ENCODE measurements at places on chromosomes 6 and 20.

DNA sequence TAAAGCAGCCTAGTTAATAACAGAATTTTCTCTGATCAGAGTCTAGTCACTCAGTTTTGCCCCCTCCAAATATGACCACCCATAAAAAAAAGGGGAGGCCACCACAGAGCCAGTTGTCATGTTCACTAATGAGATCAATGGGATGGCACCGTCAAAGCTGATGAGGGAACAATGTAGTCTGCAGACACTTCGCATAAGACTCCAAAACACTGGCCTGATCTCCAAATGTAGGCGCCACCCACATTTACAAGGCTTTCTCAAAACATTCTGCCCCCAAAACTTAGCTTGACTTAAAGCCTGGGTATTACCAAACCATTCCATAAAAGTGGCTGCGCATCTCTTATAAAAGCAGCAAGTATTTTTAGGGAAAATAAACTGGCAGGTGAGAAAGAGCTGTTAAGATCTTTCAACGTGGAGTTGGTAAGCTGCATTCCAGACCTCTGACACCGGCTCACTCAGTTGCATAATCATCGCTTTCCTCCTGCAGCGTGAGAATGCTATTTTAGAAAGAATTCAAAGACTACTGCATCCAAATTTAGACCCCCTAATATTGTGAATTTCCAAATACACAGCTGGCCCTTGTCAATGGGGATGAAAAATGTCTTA lies 59.3 kb downstream of the TBC1D7 start:
- no peak overlapping the region for H3K4me3 ChIP-seq
- H3K27me3 ChIP-seq, result no peaks in the 10 kb centered on the region

GRCh38 chr6:11423072-11423471 lies 114.5 kb upstream of the TMEM170B start:
- no peak for DNase-seq
- no peaks in the 10 kb centered on the region for H3K36me3 ChIP-seq
- no peak overlapping the region for H3K27ac ChIP-seq
- peaks cover 45% of the 10 kb centered on the region for H3K4me1 ChIP-seq
- no peaks in the 10 kb centered on the region for H3K27me3 ChIP-seq

GRCh38 chr20:33415948-33416347 lies 14.6 kb upstream of the CDK5RAP1 start:
- no peak overlapping the region for H3K4me3 ChIP-seq
- no peak for DNase-seq
- peaks cover 5% of the 10 kb centered on the region for H3K4me1 ChIP-seq
- peaks cover 22% of the 10 kb centered on the region for H3K36me3 ChIP-seq

DNA sequence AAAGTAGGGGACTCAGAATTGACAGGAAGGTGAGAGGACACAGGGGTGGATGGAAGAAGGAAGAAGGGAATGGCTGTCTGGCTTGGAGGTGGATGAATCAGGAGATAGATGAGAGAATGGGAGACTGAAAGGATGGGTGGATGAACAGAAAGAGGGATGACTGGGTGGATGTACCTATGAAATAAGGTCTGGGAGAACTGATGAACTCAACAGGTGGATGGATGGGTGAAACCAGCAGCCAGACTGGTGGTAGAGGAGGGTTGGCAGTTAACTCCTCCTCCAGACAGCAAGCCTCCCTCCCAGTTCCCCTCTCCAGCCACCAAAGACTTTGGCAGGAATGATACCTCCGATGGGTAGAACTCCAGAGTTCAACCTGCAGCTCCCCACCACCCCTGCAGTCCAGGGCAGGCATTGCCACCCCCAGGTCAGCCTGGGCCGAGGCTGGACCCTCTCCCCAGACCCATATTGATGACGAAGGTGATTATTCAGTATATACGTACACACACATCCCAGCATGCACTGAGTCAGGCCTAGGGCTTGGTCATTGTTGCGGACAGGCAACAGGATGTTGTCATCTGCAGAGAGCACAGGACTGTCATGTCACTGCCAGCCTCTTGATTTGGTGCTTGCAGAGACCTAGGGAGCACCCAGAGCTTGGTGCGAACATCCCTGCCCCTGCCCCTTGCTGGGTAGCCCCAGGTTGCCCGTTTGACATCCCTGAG lies 2.0 kb downstream of the SUN5 start:
- DNase-seq, result no peak
- H3K27me3 ChIP-seq, result peaks cover 30% of the 10 kb centered on the region
- no peak overlapping the region for H3K27ac ChIP-seq
- no peaks in the 10 kb centered on the region for H3K4me1 ChIP-seq
- no peak overlapping the region for H3K4me3 ChIP-seq

- H3K4me3 ChIP-seq, result no peak overlapping the region
- H3K36me3 ChIP-seq, result no peaks in the 10 kb centered on the region
- no peak overlapping the region for H3K27ac ChIP-seq
- H3K4me1 ChIP-seq, result peaks cover 9% of the 10 kb centered on the region
Measured at GRCh38 chr6:6753301-6753700, 164.8 kb downstream of the LY86 start.

- H3K4me3 ChIP-seq, result no peak overlapping the region
- no peaks in the 10 kb centered on the region for H3K36me3 ChIP-seq
- no peak for DNase-seq
- H3K27ac ChIP-seq, result no peak overlapping the region
Measured at GRCh38 chr6:107942142-107942541, 15.9 kb downstream of the SEC63 start.

DNA sequence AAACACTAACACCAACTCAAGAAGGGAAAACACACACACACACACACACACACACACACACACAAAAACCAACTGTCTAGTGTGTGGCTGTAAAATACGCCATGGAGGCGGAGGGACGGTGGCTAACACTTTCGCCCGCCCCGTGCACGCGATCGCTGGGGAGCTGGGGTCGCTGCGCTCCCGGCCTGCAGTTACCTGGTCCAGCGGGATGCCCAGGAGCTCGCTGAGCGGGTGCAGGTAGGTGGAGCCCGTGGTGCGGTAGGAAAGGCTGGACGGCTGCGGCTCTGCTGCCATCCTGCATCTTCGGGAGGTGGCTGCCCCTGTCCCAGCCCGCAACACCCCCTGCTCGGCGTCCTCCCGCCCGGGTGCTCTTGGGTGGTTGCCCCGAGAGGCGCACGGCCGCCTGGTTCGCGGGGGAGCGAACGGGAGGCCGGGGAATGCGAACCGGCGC lies 303 bp downstream of the MBOAT1 start:
- H3K4me1 ChIP-seq, result peaks cover 19% of the 10 kb centered on the region
- peak overlapping the region; percentile 73 for H3K4me3 ChIP-seq
- DNase-seq, result no peak
- no peaks in the 10 kb centered on the region for H3K36me3 ChIP-seq
- H3K27me3 ChIP-seq, result no peaks in the 10 kb centered on the region

DNA sequence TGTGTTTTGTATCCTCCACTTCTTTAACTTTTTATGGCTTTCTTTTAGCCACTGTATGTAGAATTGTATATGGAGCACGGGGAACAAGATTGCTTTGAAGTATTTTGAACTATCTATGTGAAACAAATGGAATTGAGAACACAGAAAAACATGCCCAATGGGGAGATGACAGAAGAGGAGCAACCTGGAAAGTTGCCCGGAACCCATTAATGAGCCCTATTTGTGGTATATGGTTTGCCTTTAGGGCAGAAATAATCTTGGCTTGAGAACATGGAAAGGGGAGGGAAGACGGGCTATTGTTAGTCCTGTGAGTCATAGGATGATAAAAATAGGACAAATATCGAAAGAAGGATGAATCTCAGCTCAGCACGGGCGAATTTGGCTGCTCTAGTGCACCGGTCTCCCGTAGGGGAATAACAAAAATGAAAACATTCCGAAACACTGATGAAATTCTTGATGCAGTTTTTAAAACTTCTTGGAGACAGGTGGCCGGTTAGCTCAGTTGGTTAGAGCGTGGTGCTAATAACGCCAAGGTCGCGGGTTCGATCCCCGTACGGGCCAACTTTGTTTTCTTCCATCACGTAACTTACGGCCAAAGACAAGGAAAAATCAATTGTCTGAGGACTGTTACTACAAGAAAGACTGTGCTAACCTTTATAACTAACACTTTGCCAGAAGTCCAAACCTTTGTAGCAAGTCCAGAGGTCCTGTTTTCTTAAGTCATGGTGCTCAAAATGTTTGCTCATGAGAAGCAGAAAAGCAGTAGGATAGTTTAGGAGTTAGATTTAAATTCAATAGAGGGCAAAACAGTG lies 15.7 kb downstream of the HMGN4 start:
- H3K36me3 ChIP-seq, result no peaks in the 10 kb centered on the region
- no peak overlapping the region for H3K4me3 ChIP-seq
- H3K4me1 ChIP-seq, result peaks cover 32% of the 10 kb centered on the region
- H3K27me3 ChIP-seq, result no peaks in the 10 kb centered on the region
- DNase-seq, result no peak

DNA sequence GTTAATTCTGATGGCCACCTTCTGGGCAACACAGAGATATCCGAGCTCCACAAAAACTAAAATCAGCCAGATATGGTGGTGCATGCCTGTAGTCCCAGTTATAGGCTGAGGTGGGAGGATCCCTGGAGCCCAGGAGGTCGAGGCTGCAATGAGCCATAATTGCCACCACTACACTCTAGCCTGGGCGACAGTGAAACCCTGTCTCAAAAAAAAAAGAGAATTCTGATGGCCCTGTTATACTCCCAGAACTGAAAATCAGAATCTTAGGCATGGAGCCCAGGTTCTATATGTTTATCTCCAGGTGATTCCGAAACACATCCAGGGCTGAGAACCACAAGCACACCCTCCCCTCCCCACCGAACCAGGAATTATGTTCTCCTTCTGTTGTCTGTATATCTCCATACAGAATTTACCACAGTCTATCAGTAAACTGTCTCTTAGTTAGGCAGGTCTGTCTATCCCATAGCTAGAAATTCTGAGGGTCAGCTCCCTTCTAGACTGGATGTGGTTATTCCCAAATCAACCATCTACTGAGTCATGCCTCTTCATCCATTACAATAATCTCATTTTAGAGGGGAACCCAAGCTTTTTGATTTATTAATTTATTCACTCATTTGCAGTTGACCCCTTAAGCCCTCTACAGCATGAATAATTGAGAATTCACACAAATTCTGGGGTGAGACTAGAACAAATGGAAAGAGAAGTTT lies 24.8 kb upstream of the CCND3 start:
- peaks cover 35% of the 10 kb centered on the region for H3K4me1 ChIP-seq
- DNase-seq, result no peak
- no peaks in the 10 kb centered on the region for H3K27me3 ChIP-seq
- H3K4me3 ChIP-seq, result no peak overlapping the region

DNA sequence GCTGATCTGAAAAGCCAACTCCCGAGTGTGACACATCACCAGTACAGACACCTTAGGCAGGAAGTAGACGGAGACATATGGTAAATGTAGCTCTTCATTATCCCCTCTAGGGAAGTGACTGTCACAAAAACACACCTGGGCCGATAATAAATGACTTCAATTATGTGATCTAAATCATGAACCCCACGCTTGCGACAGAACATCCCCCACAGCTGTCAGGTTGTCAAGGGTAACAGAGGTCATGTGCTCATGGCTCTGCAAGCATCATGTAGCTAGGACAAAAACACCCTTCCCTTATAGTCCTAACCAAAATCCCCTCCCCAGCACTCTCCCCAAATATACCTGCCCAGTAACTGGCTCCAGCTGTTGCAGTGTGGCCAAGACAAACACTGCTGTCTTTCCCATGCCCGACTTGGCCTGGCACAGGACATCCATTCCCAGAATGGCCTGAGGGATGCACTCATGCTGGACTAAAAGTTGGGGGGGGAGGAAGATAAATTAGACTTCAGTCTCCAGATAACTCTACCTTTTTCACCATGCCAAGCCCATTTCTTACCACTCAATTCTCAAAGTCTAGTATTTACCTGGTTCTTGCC lies 2.9 kb downstream of the DDX39B start:
- H3K27ac ChIP-seq, result peak overlapping the region; percentile 76
- H3K4me3 ChIP-seq, result peak overlapping the region; percentile 96
- DNase-seq, result no peak
- H3K36me3 ChIP-seq, result peaks cover 48% of the 10 kb centered on the region
- H3K4me1 ChIP-seq, result peaks cover 40% of the 10 kb centered on the region
- H3K27me3 ChIP-seq, result no peaks in the 10 kb centered on the region

DNA sequence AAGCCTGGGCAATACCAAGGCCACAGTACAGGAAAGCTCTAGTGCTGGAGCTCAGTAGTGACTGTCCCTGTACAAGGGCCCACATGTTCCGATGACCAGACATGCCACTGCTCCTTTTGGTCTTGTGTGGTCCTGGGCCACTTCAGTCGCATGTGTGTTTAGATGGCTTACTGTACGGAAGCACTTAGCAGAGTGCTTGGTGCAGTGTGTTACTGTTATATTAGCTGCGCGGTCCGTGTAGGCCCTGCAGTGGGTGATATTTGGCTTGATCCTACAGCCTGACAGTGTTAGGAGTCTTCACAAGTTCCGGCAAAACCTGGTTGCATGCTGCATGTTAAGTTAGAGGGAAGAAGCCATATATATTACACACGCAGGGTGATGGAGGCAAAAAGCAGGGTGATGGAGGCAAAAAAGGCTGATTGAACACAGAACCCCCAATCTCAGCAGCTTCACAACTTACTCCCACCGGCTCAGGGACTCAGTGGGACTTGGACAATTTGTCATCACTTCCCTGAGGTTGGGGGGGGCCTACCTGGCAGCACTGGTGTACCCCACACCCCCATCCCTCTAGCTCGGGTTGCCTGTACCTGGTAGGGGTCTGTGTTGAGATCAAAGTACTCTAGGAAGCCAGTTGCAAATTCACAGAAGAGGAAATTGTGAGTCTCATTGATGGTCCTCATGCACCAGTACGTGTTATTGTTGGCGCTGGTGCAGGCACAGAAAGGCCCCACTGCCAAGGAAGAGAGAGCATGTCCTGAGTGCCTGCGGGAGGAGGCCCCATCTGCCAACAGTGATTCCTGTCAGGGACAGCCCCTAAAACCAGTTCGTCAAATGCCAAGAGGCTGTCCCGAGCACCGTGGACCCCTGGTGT lies 122.6 kb downstream of the SULF2 start:
- no peaks in the 10 kb centered on the region for H3K27me3 ChIP-seq
- H3K27ac ChIP-seq, result peak overlapping the region; percentile 54
- peaks cover 6% of the 10 kb centered on the region for H3K36me3 ChIP-seq
- no peak overlapping the region for H3K4me3 ChIP-seq
- H3K4me1 ChIP-seq, result peaks cover 21% of the 10 kb centered on the region

DNA sequence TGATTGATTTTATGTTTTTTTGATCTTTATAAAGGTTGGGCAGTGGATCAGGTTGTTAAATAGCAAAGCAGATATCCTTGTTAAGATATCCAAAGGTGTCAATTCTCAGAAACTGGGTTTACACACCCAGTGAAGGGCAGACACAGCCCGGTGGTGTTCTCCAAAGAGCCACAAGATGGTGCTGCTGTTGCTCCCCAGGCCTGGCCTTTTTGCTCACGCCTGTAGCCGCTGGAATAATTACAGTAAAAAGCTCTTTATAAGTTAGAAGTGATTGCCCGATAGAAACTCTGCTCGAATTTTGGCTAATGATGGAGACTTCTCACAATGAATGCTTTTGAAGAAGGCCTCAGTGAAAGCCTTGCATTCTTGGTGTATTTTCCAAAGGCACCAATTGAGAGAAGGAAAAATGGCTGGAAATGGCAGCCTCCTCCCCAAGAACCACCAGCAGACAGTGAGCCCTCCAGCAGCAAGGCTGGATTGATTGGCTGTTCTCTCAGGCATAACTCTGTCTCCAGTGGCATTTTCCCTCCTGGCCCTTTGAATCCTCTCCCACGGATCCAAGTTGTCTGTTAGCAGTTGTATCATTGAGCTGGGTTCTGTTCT lies 120.5 kb upstream of the CHD6 start:
- H3K36me3 ChIP-seq, result no peaks in the 10 kb centered on the region
- H3K27me3 ChIP-seq, result peaks cover 18% of the 10 kb centered on the region
- no peak overlapping the region for H3K4me3 ChIP-seq
- no peaks in the 10 kb centered on the region for H3K4me1 ChIP-seq
- DNase-seq, result no peak

Measured in chondrocyte (in vitro differentiated cells).